RPMI7951 (cell line): ENCODE measurements at places on chromosomes 16 and 17. TPM values are rescaled to one million over a fixed set of nuclear protein-coding genes. Genes with fewer than 3 reads are reported as not detected.
A peak's percentile ranks its signal among the peaks of the same experiment; 100 is the strongest.

Gene TLK2
- 20.3 and 22.8 TPM in 2 replicates for total RNA-seq

Gene TMEM235
- not detected in 2 replicates for total RNA-seq

Gene RAP1GAP2
- 1.2 and 1.3 TPM in 2 replicates for total RNA-seq

Gene GP1BA
- total RNA-seq, result not detected in 2 replicates

Gene SLC12A4
- 23.6 and 37.0 TPM in 2 replicates for total RNA-seq

Gene MRM1
- 4.3 and 5.0 TPM in 2 replicates for total RNA-seq

Gene ADAP2
- total RNA-seq, result 0.20 TPM in 1 of 2 replicates, not detected in the other

Gene CES3
- total RNA-seq, result 0.10 TPM in 1 of 2 replicates, not detected in the other

Gene ENPP7
- not detected in 2 replicates for total RNA-seq

Gene CHD9NB
- total RNA-seq, result not detected in 2 replicates

Gene MYO18A
- 21.4 and 33.7 TPM in 2 replicates for total RNA-seq

- DNase-seq, result peak; percentile 47
Observed at GRCh38 chr16:66167564-66168291, 198.8 kb upstream of the CDH5 start.

GRCh38 chr16:78843978-78844377 lies 744.5 kb downstream of the WWOX start:
- no peak for DNase-seq

GRCh38 chr16:51538707-51539498 lies 387.8 kb upstream of the SALL1 start:
- peak; percentile 99 for DNase-seq

DNA sequence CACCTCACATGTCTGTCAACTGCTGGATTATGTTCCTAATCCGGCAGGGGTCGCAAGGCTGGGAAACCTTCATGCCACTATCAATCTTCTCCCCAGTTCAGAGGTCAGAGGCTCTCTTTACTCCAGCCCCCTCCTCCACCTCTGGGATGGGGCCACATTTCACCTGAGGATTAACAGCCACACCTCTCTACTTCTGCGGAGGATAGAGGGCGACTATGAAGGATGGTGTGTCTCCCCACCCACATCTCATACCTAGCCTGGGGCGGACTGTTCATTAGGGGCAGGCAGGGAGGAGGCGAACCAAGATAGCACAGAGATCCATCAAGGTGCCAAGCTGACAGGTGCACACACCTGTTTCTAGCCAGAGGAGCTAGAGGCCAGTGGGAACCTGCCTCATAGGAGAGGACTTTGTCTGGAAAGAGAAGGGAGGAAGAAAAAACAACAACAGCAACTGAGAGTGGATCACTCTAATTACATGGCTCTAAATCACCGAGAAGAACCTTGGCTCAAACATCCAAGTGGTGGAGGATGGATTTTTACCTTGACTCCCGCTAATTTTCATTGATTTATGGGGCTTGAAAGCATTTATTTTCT lies 41.9 kb upstream of the SKAP1 start:
- no peak for DNase-seq

DNA sequence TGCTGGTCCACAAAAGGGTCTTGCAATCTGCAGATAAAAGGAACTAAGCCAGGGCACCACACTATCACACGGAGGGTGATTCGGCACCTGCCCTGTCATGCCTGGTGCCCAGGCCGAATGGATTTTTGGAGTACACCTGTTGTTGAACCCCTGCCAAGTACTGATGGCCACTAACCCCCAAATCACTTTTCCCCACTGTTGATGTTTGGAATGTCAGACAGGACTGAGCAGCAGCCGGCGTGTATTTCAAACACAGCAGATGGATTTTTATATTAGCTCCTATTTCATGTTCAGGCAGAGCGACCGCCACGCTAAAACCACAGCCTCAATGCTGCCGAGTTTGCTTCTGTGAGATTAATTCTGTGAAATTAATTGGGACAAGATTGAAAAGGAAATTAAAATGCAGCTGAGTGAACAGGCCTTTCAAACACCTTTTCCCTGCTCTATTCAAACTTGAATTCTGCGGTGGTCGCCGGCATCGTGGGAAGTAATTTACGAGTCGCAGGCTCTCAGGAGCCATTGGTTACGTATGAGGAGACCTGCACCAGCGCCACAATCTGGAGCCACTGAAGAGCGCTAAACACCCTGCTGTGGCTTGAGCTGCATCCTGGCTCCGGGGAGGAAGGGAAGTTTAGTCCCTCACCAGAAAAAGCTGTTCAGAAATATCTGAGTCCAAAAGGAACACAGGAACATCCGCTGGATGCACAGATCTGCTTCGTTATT lies 48.5 kb downstream of the SNX11 start:
- no peak for DNase-seq

GRCh38 chr17:50684612-50685333 lies 22.9 kb downstream of the ANKRD40 start:
- DNase-seq, result no peak

- DNase-seq, result peak; percentile 91
Observed at GRCh38 chr17:71409712-71410111, 711.1 kb upstream of the SOX9 start.

- DNase-seq, result no peak
Observed at GRCh38 chr16:11208916-11209665, 46.9 kb downstream of the SOCS1 start.

DNA sequence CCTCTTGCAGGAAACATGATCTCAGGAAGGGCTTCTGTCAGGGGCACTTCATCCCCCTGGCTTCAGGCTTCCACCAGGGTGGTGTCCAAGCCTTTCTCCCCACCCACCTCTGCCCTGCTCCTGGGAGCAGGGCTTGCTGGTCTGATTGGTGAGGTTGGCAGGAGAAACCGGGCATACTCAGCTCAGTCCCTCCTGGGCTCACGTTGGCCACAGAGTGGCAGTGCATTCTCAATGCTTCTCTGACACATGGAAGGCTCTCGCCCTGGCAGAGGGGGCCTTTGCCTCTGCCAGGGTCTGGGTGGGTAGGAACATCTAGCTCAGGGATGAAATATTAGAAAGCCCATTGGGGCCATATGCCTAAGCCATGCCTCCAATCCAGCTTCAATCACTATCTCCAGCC lies 142.8 kb downstream of the AXIN2 start:
- DNase-seq, result no peak

- DNase-seq, result no peak
Observed at GRCh38 chr17:32855620-32856019, 21.3 kb downstream of the MYO1D start.

GRCh38 chr17:17059301-17059890 lies 17.1 kb downstream of the MPRIP start:
- no peak for DNase-seq

DNA sequence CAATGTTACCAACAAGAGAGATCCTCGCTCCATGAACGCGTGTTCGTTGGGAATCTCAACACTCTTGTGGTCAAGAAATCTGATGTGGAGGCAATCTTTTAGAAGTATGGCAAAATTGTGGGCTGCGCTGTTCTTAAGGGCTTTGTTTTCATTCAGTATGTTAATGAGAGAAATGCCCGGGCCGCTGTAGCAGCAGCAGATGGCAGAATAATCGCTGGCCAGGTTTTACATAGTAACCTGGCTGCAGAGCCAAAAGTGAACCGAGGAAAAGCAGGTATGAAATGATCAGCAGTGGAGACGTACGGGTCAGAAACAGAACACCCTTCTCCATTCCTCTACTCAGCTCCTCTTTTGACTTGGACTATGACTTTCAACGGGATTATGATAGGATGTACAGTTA lies 13.3 kb downstream of the SOCS1 start:
- peak; percentile 22 for DNase-seq

DNA sequence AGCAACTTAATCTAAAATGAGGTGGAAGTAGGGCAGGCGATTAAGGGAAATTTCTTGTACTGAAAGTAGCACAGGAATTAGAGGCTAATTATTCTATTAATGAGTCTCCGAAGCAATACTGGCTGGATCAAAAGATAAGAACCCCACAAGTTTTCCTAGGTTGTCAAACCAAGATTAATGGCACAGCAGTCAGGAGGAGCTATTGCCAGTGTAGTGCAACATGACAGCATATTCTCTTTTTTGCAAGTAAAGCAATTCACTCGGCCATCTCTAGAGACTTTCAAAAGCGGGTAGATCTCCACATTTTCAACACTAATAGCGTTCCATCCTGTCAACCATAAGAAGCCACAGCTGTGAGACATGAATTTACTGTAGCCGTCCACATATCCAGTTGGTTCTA lies 81.2 kb downstream of the CYB561 start:
- no peak for DNase-seq

GRCh38 chr16:55398762-55399161 lies 74.8 kb downstream of the IRX6 start:
- no peak for DNase-seq

DNA sequence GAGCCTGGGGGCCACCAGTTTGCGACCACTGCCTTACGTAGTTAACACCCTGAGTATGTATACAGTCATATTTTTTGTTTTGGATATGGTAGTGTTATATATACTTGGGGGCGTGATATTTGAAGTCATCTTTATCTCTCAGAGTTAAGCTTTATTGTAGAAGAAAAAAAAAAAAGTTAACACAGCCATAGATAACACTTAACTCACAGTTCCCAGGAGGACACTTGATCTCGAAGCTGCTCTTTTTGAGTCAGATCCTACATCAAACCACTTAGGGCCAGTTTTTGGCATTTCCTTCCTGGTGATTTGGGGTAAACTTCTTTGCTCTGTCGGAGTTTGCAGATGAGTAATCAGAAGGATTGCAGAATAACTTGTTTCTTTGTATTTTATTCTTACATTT lies 5.8 kb downstream of the ITPRIPL2 start:
- peak; percentile 66 for DNase-seq

DNA sequence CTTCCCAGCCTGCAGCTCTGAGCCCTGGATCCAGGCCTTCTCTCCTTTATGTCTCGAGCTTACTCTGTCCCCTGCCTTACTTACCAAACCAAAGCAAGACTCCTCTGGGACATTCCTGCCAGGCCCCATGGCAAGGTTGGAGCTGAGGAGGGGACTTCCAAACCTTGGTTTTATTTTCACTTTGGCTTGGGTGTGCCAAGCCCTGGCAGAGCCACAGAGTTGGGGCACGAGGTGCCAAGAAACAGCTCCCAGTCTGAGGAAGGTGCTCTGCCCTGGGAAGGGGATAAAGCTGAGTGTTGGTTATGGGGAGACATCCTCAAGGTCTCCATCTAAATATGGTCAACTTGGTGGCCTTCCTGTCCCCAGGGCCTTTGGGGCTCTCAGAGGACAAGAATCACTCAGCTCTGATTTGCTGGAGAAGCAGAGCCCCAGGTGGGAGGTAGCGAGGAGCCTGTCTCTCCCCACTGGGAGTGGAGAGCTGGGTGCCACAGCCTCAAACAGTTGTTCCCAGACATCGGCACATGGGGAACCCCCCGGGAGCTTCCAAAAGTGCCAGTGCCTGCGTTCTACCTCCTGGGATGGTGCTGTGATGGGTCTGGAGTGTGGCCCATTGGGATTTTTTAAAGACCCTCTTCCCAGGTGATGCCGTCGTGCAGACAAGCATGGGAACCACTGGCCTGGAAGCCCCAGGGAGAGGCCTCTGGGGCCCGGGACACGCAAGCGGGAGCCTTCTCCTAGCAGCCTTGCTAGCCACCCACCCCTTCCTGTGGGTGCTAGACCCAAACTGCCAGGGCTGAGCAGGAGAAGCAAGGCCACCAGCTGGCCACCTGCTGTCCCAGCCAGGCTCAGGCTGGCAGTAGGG lies 10.3 kb downstream of the NLRC5 start:
- DNase-seq, result peak; percentile 24

- DNase-seq, result no peak
Observed at GRCh38 chr16:48892893-48893292, 282.9 kb upstream of the N4BP1 start.

DNA sequence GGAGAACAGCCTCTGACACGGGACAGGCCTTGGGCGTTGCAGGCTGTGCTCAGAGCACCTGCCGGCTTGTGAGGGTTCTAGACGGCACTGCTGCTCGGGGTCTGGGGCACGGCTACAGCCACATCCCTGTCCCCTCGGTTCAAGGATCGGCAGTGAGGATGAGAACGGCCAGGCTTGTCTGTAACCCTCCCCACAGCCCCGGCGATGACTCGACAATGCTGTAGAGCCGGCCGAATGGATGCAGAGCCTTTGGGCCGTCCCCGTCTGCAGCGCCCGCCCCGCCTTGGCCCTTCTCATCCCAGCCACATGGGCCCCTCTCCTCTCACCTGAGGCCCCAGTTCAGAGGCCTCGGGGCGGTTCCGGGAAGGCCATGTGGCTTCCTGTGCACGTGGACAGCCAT lies 49.0 kb upstream of the METRNL start:
- no peak for DNase-seq

GRCh38 chr16:23293016-23293415 lies 9.1 kb upstream of the SCNN1B start:
- DNase-seq, result no peak

GRCh38 chr17:48247038-48247437 lies 139.5 kb downstream of the SNX11 start:
- DNase-seq, result no peak

DNA sequence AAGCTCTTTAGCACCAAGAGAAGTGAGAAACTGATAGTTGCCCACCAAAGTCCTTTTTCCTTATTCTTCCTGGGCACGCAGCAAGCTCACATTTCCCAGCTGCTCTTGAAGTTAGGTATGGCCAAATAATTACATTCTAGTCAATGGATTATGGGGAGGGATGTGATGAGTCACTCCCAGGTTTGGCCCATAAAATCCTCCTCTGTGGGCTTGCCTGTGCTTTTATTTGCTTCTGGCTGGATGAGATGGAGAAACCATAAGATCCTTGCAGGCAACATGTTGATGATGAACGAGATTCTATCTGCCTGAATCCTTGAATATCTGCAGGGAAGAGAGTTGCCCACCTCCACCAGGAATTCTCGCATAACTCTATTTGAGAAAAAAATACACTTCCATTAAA lies 568.3 kb upstream of the SALL1 start:
- peak; percentile 69 for DNase-seq

DNA sequence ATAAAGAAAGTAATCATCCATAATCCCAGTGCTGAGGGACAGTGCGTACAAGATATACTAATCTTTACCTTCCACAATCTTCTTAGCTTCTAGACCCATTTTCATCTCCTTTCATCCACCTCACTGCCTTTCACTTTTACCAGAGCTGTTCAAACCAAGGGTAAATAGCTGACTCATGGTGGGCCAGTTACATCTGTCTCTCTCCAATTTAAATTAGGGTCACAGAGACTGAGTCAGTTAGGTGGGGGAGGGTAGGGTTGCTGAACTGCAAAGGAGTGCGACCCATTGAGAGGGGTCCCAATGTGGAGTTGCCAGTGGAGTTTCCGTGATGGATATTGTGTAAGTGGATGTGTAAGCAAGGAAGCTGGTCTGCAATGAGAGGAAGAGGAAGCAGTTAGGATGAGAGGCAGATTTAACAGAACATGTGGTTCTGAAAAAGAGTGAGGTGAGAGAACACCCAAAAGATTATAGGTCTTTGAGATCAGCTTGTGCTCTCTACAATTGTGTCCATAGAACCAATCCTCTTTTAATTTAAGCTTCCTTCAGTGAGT lies 83.5 kb downstream of the GP2 start:
- no peak for DNase-seq

GRCh38 chr17:2595716-2596115 lies 2.3 kb downstream of the PAFAH1B1 start:
- no peak for DNase-seq
